ENCODE measurements at places on chromosomes 3 and 15.

DNA sequence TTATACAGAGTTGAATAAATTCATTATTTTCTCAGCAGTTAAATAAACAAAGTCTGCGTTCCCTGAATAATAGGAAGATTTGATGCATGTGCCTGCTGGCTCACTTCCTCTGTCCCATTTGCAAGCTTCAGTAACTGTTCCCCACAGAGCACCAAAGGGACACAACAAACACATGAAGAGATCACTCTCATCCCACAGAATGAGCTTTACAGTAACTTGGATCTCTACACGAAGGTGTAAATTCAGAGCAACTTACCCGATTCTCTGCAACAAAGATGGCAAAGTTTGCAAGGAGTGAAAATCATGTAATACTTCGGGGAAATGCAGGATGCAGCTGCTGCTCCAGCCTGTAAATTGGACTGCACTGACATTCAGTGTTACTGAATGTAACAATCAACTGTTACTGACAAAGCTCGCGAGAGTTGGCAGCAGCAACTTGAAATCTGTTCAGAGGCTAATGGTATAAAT is at the start of gene BCHE:
BCHE (minus strand) TSS at position 366 of the 468 bp plus-strand sequence. CDS start 6,390 bp downstream, outside the sequence.
- DNase-seq: no peak

- DNase-seq: peak; percentile 72
These were observed 762 bp downstream of the CTNNB1 start for GRCh38 chr3:41199866-41200668.

GRCh38 chr15:76235186-76235826 is 76.0 kb downstream of the ETFA start:
- DNase-seq: peak; percentile 42

DNA sequence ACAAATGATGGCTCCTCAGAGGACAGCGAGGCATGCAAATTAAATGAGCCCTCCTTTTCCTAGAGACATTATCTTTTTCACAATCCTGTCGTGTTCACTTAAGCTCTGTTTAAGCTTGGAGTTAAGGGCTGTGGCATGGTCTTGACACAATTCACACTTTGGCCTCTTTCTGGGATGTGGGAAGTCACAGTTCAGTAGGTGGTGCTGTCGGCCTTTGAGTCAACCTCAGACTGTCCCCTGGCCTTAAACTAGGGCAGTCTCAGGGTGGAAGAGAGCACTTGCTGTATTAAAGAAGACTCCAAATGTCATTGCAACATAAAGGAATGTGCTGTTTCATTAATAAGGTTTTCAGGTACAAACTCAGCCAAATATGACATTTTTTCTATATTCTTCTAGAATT is 351.0 kb downstream of the MCTP2 start:
- DNase-seq: peak; percentile 4

DNA sequence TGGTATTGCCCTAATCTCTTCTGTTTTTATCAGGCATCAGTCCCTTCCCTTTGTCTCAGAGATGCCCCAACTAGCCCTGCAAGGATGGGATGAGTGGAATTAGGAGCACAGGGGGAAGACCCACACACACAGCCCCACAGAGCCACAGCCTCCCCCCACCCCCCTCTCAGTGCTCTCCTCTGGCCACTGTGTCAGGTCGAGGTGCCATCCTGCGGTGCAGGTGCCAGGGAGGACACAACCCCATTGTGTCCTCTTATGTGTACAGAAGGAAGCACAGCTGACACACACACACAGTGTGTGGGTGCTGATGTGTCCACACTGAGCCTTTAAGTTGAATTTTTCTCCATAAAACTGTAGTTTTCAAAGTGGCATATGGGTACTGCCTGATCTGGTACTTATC is 534.5 kb downstream of the OCA2 start:
- no peak for DNase-seq

DNA sequence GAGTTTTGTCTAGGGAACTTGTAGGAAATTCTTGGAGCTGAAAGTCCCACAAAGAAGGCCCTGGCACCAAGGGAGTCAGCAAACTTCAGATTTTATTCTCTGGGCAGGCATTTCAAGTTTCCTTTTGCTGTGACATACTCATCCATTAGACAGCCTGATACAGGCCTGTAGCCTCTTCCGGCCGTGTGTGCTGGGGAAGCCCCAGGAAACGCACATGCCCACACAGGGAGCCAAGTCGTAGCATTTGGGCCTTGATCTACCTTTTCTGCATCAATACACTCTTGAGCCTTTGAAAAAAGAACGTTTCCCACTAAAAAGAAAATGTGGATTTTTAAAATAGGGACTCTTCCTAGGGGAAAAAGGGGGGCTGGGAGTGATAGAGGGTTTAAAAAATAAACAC is 15.0 kb downstream of the TIGIT start:
- DNase-seq: peak; percentile 50
